Stimulated activated CD4-positive, alpha-beta T cell treated with anti-CD3 and anti-CD28 coated beads, Interleukin-4, amount 100 ng/mL, for 1 hour (primary cell): ENCODE measurements at places on chromosomes 6 and 20.
A peak's percentile ranks its signal among the peaks of the same experiment; 100 is the strongest.

DNA sequence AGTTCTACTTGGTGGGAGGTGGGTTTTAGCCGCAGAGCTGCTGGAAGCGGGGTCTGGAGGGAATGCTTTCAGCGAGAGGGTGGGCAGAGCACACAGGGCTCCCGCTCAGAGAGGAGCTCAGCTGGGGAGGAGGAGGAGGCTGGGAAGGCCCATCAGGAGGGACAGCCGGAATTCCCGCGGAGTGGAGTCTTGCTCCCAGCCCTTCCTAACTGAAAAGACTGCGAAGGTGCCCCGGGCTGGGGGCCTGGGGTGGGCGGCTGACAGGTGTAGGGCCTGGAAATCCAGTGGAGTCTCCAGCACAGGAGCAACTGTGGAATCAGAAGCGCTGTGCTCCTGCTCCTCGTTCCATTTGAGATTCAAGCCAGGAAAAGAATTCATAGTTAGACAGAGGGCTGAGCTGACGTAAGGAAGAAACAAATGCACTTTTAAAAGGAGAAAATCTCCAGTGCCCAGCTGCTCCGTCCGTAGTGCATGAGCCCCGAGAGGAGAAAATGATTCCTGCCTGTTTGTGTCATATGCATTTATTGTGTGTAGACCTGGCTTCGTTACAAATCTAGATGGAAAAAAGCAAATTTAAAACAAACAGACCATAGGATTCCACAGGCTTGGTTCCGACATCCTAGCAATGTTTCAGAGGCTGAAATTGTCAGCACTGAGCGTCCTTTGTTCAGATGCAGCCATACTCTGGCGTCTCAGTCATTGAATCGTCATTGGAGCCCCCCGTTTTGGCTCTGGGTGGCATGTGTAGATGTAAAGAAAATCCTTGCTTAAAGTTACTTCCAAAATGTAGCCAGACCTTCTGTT is 197.7 kb downstream of the SMOC2 start:
- no peak for DNase-seq

DNA sequence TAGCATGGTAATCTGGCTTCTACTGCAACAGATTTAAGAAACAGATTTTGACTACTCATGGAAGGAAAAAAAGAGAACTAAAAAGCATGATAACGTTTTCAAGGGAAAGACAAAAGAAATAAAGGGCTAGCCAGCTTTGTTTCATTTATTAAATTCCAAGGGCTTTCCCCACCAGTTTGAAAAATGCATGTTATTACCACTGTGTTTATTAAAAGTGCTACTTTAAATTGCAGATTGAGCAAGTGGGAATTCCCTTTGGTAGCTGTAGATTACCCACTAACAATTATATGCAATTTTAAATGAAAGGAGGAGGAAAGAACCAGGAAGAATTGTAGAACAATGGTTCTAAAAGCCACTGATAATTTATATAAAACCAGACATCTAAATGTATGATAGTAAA is 40.6 kb upstream of the NHSL1 start:
- no peak for DNase-seq

DNA sequence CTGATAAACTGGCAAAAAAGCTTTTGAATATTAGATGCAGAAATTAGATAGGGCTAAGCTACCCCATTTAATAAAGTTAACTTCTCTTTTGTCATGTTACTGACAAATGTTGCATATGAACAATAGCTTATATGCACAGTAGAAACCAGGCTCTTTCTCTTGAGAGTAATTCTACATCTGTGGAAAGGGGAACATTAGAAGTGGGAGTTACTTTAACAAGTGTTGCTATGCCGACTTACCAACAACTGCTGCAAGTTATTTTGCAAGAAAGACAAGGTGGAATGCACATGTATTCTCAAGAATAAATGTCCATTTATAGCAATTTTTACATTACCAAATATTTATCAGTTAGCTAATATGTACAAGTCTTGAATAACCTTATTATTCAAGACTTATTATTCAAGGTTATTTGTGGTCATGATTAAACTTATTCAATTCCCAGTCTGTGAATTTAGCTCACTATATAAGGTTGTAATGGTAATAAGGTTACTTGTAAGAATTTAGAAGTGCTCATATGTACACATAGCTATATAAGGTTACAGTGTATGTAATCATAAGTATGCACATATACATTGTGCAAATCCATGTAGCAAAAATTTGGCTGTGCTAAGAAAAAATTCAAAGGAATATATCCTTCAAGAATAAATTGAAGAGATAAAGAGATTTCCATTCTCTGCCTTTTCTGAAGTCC is 38.3 kb downstream of the ADGRG6 start:
- no peak for DNase-seq

GRCh38 chr20:7291946-7292345 is 524.5 kb downstream of the BMP2 start:
- DNase-seq, result no peak

- no peak for DNase-seq
These were observed 129.7 kb downstream of the FAXC start for GRCh38 chr6:99219788-99220187.

- no peak for DNase-seq
These were observed 156.8 kb upstream of the JARID2 start for GRCh38 chr6:15088904-15089568.

DNA sequence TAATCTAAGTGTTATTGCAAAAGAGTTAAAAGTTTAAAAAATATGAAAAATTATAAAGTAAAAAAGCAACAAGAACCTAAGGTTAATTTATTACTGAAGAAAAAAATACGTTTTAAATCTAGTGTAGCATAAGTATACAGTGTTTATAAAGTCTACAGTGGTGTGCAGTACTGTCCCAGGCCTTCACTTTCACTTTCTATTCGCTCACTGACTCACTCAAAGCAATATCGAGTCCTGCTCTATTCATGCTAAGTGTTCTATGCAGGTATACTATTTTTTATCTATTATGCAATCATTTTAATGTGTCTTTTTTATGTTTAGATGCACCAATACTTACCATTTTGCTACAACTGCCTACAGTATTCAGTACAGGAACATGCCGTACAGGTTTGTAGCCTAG is 113.0 kb downstream of the MANEA start:
- no peak for DNase-seq

GRCh38 chr20:32079655-32080109 is 27.6 kb downstream of the HCK start:
- DNase-seq, result no peak

- DNase-seq, result no peak
These were observed 367.2 kb downstream of the ARHGAP18 start for GRCh38 chr6:129342796-129343195.

DNA sequence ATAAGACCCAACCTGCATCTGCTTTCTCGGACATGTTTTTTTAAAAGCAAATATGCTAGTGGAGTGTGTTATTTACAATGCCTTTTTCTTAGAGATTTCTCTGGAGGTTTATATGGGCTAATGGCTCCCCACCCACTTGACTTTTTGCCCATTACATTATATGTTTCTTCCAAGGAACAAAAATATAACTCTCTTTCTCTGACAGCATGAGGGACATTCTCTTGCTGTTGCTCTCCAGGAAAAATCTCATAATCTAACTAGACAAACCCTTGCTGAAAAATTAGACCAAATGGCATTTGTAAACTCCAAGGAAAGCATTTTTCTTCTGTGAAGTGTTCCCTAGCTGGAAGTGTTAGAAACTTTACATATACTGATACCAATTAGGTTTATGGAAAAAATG is 213.7 kb downstream of the PRL start:
- no peak for DNase-seq

DNA sequence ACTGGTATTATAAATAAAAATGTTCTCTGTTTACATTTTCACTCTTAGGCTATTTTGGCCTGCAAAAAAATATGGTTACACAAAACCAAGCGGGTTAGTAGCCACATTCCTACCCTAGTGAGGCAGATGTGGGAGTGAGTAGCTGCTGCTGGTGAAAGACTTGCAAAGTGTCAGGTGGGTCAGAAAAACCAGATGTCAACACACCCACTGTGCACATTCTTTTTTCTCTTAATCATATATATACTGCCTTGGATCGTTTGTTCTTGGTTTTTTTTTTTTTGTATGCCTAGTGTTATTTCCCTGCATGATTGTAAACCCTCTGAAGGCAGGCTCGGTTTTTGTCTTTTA is 68.0 kb upstream of the TFB1M start:
- DNase-seq, result no peak

DNA sequence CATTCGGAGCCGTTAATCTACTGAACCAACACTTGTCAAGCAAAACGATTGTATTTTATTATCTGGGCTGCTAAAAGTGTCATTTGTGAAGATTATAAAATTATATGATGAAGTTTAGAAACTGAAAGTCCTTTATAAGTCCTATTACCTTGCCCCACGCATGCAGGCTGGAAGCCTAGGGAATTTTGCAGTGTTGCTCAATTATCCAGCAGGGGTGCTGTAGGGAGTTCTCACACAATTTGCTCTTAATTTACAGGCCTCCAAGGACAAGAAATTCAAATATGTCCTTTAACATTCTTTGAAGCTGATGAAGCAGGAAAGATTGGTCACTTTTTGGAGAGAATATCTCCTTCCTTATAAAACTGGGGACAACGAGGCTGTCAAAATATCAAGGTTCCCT is 368.9 kb downstream of the LMBRD1 start:
- no peak for DNase-seq

DNA sequence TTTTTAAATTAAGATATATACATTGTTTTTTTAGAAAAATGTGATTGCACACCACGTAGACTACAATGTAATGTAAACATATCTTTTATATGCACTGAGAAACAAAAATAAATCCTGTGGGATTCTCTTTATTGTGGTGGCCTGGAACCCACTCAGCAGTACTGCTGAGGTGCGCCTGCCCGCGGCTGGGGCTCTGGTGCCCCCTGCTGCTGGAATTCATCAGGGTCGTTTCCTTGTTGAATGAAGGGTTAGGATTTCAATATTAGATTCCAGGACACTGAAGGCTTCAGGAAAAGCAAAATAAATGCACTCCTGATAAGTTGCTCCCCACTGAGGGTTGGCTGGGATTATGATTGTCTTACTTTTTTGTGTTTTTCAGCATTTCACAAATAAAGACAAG is 175.8 kb upstream of the GGTLC1 start:
- DNase-seq, result peak; percentile 21

DNA sequence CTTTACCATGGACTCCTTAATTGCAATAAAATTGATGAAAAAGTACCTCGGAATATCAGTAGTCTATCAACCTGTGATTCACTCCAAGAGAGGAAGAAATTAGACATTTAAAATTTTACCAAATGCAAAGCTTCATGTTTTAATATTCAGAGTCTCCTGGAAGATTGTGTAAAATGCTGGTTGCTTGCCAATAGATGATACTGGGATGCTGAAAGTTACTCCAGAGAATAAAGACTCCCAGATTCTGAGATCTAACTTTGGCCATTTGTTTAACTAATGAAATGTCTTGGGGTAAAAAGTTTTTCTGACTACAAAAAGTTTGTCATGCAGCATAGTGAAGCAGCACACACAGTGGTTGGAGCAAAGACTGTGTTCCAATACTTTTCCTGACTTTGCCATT is 176.7 kb upstream of the RSPO3 start:
- no peak for DNase-seq

DNA sequence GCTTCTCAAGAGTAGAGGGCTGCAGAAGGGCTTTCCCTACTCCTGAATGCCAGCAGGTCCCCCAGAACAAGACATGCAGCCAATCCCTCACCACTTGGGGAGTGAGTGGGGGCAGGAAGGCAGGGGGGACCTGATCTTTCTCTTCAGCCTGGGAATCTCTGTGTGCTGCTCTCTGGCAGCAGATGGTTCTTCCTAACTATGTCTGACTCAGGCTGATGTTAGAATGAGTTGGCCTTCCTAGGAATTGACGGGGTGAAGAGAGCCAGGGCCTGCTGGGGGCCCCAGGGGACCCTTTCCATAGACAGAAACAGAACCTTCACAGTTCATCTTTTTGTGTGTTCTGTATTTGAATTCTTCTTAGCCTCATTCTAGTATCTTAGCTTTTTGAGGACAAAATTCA is 29.0 kb upstream of the TCP11 start:
- no peak for DNase-seq

DNA sequence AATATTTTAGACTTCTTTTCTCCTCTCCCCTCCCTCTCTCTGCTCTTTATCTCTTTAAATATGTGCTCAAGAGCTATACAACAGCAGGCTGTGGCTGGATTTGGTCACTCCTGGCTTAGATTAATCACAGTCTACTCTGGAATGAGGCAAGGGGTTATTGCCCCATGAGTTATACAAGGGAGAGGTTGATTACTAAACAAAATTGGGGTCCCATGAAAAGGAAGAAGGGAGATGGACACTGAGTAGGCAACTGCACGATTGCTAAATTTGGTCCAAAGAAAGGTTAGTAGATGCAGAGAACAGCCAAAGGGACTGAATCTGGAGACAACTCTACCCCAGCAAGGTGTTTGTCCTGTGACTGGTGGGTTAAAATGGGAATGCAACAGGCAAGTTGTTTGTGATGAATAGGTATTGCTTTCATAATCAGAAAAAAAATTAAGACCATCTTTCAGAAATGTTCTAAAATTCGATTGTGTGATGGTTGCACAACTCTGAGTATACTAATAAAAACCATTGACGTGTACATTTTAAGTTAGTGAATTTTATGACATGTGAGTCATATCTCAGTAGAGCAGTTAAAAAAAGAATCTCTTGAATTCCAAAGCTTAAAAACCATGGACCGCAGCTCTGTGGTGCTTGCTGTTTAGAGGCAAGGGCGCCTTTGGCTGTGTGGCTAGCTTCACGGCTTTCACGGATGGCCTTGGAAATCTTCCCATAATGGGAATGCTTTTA is 57.1 kb downstream of the KIZ start:
- DNase-seq, result no peak

GRCh38 chr6:26064619-26065257 is 22.5 kb upstream of the HFE start:
- DNase-seq, result peak; percentile 9

DNA sequence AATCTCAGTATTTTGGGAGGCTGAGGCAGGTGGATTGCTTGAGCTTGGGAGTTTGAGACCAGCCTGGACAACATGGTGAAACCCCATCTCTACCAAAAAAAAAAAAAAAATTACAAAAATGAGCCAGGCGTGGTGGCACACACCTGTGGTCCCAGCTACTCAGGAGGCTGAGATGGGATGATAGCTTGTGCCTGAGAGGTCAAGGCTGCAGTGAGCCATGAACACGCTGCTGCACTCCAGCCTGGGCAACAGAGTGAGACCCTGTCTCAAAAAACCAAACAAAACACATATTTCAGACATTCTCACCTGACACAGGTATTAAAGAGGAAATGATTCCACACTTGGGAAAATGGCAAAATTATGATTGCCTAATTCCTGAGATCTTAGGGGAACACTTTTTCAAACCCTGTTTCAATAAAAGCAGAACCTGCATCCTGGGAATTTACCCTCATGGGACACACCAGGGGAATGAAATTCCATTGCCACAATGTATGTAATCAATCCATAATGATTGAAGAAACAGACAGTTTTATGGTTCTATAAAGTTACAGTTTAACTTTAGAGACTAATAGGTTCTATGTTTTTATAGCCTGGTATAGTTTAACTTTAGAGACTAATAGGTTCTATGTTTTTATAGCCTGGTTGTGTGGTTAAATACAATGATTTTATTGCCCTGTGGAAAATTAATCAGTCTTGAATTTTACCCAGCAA is 29.6 kb upstream of the DNAAF9 start:
- no peak for DNase-seq
